ENCODE measurements at places on chromosomes 6 and 20.

GRCh38 chr6:13624871-13625288 lies 9.7 kb downstream of the NOL7 start:
- peak; percentile 40 for DNase-seq

- no peak for DNase-seq
Measured at GRCh38 chr20:57289391-57290177, 23.1 kb upstream of the BMP7 start.

GRCh38 chr6:36752187-36752885 lies 54.7 kb downstream of the RAB44 start:
- no peak for DNase-seq

DNA sequence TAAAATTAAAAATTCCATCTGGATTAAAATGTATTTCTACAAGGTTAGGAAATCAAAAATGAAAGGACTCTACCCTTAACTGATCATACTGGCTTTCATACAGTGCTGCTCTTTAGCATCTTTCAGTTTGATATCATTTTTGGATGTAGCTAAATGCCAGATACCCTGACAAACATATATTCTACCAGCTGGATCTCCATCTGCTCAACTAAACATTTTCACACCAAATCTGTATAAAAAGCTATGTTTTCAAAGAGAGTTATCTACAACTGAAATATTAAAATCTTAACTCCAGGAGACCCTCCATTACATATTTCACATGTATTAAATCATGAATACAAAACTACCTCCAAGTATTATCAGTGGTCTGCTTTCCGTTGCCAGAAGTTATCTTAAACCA lies 95.7 kb downstream of the EPHA7 start:
- DNase-seq = no peak

DNA sequence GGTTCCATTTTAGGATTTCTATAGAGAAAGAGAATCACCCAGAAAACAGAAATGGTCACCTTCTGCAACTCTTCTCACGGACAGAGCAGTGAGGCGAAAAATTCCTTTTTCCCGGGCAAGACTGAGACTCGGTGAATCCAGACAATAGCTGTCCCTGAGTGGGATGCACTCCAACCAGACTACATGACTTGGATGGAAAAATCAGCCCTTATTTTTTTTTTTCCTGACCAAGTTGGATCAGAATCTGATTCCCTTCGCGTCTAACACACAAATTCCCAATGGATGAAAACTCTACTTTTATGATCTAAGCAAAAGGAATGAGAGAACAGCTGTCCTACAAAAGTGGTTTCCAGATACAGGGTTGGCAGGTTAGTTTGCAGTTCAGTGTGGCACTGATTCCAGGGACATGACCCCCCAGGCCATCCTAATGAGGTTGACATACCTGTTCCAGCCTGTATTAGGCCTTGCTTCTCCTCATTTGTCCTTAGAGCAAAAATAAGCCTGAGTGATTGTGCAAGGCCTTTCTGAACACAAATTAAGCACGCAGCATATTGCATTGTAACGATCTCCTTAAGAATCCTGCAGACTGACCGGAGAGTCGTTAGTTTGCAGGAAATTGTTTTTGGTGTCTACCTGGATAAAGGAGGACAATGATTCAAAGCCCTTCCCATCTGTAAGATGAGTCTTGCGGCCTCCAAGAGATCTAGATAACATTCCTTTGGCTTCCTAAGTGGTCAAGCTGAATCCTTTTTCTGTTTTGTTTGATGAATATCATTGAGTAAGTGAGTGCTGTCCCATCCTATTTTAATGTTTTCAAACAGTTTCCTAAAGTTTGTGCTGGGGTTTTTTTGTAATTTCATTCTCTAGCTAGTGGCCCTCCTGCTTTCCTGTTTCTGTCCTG lies 1.5 kb upstream of the NEDD9 start:
- no peak for DNase-seq

- no peak for DNase-seq
Measured at GRCh38 chr20:44954211-44954610, 6.0 kb downstream of the TOMM34 start.

DNA sequence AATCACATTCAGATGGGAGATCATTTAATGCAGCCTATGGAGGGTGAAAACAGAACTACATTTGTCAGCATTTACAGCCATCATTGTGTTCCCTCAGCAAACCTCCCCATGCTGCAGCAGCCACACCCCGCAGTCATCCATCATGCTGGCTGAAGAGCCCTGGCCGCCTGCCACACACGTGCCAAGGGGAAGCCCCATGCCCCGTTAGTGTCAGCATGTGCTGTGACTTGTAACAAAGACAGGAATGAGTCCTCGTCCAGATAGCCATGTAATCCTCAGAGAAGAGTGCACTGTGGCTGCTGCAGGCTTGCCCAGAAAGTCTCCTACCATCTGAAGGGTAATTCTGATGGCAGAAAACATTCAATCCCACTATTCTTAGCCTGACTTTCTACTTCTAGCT lies 1097.8 kb downstream of the KIF16B start:
- peak; percentile 41 for DNase-seq

GRCh38 chr6:105835373-105835772 lies 250.8 kb upstream of the PRDM1 start:
- DNase-seq = no peak

DNA sequence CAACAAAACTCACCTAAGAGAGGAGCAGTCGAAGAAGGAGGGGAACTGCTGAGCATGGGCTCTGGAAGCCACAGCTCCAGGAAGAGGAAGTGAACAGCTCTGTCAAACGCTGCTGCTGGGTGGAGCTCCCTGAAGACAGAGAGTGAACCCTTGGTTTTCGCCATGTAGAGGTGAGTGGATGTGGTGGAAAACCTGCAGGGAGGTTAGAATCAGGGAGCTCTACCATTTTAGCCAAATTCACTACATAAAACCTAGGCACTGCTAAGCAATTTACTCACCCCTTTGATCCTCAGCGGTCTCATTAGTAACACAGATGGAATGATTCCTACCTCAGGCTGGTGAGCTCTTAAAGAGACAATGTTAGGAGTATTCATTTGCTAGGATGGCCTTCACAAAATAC lies 19.4 kb upstream of the TFAP2A start:
- DNase-seq = no peak

DNA sequence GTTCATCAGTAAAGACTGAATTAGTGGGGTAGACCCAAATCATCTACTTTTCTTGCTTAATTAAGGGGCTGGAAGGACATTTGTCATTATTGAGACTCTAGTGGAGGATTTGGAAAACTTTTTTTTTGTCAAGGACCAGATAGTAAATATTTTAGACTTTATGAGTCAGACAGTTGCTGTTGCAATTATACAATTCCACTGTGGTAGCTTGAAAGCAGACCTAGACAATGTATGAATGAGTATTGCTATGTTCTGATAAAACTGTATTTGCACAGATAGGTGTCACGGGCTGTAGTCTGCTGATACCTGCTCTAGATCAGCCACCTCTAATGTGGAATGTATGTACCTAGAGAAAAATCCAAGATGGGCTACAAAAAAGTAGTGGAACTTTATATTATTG lies 175.0 kb downstream of the CARMIL1 start:
- DNase-seq = no peak

DNA sequence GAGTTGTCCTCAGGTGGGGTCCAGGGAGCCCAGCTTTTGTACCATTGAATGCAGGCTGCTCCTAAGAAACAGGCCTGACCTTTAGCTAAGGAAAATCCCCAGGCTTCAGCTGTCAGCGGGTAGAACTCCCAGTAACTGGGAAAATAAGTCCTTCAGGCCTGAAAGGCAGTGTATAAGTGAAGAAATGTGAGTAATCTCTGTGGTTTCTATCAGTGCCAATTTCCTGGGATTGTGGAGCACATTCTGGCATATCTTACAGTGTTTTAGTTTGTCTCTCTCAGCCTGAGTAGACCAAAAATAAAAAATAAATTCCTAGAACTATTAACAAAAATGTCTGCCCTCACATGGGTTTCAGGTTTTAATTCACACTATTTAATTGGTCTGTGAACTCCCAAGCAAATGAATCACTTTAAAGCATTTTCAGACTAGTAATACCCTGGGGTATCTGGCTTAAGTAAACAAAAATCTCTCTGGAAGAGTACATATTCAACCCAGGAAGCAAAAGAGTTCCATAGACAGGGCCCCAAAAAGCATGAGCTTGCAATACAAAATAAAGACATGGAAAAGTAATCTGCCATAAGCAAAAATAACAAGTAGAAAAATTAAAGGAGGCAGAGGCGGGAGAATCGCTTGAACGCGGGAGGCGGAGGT lies 566.2 kb upstream of the NOX3 start:
- no peak for DNase-seq

GRCh38 chr20:19478320-19478895 lies 266.0 kb downstream of the SLC24A3 start:
- no peak for DNase-seq

DNA sequence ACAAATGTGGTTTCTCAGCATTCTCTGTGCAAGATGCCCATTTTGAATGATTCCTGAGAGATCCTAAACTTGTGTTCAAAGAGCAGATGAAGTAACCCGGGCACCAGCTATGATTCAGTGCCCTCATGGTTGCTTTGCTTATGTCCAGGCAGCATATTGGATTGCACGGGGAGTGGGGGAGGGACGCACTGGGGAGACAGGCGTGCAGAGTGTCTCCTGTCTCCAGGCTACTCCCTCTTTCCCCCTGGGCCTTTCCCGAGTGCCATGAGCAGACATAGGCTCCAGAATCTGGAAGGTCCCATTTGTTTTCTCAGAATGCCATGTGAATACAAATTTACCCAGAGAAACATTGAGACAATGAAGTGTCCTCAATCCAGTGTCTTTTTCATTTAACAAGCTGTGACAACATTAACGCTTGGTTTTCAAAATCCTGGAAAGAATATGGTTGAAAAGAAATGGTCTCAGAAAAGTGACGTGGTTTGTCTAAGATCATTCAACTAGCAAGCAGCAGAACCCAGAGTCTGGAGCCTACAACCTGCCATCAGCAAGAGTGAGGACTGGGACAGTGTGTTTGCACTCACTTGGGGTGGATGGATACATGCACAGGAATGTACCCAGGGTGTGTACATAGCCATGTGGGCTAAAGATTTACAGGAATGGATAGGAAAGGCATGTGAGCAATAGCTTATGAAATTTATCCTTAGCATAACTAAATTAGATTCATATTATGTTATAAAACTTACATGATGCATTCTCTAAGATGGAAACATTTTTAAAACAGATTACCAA lies 4.2 kb downstream of the SYNDIG1 start:
- DNase-seq = no peak

DNA sequence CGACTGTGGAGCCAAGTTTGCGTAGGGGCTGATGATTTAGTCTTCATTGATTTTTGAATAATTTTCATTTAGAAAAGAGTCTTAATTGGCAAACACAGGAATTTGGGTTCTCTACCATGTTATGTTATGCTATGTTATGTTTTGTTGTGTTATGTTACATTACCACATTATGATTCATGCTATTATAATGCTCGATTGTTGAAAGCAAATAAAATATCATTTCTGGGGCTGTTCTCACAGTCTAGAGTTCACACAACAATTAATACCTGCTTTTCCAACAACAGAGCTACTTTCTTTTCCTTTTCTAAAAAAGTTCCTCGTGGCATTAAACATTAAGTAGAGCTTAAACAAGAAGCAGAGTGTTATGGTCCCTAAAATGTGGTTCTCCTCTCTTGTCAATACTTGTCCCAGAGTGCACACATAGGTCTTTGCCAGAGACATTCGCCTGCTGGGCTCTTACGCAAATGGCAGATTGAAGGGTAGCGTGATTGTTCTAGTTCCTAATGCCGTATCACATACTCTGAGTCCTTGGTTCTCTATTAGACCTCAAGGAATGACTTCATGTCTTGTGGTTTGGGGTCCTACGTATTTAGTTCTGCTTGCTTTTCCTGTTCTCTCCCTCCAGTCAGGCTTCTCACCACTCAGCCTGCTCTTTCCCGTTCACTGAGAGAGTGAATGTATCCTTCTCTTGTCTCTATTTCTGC lies 370.3 kb downstream of the CD109 start:
- DNase-seq = no peak

DNA sequence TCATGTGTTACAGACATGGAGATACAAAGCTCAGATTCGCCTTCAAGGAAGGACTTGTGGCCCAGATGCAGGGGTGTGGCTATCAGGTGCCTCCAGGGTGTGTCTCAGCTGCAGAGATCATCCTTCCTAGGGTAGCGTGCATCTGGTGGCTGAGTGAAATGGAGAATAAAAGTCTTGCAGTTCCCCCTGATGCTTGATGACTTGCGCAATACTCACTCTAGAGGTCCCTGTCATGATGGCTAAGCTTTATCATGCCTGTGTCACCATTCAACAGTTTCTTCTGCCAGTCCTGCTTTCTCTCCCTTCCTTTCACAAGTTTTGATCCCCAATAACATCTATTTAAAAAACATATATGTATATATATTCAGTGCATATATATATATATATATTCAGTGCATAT lies 228.1 kb downstream of the PAX1 start:
- no peak for DNase-seq

GRCh38 chr20:17972121-17972520 lies 3.3 kb downstream of the MGME1 start:
- DNase-seq = no peak
